AML-193 (cell line): ENCODE measurements at places on chromosomes 16 and 17.
A peak's percentile ranks its signal among the peaks of the same experiment; 100 is the strongest.

DNA sequence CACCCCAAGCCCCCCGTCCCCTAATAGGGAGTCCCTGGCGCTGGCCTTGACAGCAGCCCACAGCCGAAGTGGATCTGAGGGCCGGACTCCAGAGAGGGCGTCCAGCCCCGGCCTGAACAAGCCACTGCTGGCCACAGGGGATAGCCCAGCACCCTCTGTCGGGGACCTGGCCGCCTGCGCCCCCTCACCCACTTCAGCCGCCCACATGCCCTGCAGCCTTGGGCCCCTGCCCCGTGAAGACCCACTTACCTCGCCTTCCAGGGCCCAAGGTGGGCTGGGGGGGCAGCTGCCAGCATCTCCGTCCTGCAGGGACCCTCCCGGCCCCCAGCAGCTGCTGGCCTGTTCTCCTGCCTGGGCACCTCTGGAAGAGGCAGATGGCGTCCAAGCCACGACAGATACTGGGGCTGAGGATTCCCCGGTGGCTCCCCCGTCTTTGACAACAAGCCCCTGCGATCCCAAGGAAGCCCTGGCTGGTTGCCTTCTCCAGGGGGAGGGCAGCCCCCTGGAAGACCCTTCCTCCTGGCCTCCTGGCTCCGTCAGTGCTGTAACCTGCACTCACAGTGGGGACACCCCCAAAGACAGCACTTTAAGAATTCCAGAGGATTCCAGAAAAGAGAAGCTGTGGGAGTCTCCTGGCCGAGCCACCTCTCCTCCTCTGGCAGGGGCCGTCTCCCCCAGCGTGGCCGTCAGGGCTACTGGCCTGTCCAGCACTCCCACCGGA lies 19.3 kb upstream of the ZFPM1 start:
- no peak for DNase-seq

GRCh38 chr17:16472539-16472938 lies 19.5 kb downstream of the LRRC75A start:
- DNase-seq = no peak

DNA sequence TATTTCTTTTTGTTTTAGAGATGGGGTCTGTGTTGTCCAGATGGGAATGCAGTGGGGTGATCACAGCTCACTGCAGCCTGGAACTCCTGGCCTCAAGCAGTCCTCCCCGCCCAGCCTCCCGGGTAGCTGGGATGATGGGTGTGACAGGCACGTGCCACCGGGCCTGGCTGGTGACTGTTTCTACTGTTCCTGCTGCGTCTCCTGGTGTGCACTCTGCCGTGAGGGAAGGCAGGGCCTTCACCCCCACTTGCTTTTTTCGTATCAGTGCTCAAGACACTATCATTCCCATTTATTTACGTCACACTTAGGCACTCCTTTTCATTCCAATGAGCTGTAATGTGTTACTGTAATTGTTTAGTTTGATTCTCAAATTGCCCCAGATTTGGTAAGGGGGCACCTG lies 25.3 kb upstream of the PVALEF start:
- no peak for DNase-seq

GRCh38 chr17:81400996-81401722 lies 5.9 kb downstream of the BAHCC1 start:
- DNase-seq = no peak

GRCh38 chr16:75203667-75204409 lies 3.1 kb downstream of the CTRB2 start:
- no peak for DNase-seq

DNA sequence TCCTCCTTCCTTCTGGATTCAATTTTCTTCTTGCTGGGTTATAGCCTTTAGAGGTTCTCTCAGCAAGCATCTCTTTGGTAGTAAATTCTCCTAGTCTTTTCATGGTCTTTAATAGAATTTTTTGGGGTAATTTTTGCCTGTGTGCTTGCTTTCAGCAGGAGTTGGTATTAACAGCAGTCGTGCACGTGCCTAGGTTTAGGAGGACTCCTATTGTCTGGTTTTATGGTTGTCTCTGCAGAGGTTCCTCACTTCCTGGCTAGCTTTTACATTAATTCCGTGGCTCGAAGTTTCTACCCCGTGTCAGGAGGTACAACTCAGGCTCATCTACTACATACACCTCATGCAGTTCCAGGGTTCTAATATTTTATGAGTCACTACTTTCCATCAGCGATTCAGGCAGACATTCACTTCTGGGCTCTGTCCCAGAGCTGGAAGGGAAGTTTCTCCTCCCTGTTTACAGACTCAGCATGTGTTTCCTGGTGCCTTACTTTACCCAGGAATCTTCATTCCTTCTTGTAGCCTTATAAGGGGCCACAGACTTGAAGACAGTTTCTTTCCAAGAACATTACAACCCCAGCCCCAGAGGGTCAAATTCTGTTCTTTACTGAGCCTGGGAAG lies 643.6 kb downstream of the HS3ST4 start:
- DNase-seq = no peak

DNA sequence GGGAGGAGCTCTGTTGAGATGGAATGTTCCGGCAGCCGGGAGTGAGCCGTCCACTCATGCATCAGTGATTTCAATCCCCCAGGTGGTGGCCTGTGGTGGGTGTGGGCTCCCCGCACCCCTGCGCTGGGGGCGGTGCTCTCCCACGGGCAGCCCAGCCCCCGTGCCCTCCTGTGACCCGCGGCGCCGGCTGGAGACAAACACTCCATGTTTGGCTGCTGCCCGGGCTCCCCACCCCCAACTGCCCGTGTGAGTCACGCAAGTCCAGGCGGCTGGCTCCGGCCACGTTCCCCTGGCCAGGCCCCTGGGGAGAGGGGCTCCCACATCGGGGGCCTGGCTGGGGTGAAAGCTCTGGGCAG lies 29.4 kb downstream of the CACNA1H start:
- DNase-seq = no peak

GRCh38 chr17:4833941-4834680 lies 971 bp downstream of the MINK1 start:
- no peak for DNase-seq

DNA sequence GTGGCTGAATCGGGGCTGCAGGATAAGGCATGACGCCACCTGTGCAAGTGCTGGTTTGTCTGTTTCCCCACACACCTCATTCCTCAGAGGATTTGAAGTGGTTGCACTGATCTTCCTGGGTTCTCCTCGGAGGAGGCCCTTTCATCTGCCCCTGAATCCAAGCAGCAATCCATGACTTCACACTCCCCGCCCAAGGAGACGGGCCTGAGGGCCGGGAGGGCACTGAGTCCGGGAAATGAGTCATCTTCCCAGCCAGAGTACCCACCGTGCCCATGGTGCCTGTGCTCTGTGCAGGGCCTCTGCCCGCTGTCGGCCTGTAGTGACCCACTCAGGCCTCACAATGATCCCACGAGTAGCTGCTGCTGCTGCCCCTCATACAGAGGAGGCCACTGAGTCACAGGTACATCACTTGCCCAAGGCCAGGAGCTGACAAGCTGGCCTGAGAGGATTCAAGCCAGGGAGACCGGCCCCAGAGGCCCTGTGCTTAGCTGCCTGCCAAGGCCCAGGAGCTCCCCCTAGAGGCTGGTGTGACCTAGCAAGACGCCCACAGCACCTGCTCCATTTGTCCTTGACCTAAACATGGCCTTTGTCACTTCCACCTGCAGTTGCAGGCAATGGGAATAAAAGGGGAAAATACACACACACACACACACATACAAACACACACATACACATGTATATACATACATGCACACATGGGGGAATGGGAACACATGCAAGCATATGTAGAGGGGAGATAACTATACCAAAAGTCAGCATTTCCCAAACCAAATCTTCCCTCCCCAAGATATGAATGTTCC lies 240.0 kb downstream of the C16orf95 start:
- peak; percentile 34 for DNase-seq
